Mesothelial cell of epicardium (in vitro differentiated cells): ENCODE measurements at places on chromosomes 2 and 18. TPM values are rescaled to one million over a fixed set of nuclear protein-coding genes. Genes with fewer than 3 reads are reported as not detected.

DNA sequence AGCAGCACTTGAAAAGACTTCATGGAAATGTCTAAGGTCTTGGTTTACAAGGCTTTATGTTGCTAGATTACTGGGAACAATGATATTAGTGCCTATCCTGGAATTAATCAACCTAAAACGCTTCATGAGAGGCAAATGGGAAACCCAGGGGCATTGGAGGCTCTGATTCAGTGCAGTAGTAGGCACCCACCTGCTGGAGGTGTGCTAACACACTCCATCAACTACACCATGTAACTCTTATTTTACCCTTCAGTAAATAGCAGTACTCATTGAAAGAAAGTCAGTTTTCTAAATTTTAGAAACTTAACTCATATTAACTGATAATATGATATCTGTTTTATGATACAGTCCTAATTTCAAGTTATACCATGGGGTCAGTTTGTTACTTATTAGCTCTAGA lies 17.4 kb upstream of the HNRNPA3 start:
- H3K27ac ChIP-seq: no peak overlapping the region
- no peaks in the 10 kb centered on the region for H3K27me3 ChIP-seq
- H3K36me3 ChIP-seq: no peaks in the 10 kb centered on the region
- H3K4me1 ChIP-seq: no peaks in the 10 kb centered on the region
- no peak overlapping the region for H3K4me3 ChIP-seq

DNA sequence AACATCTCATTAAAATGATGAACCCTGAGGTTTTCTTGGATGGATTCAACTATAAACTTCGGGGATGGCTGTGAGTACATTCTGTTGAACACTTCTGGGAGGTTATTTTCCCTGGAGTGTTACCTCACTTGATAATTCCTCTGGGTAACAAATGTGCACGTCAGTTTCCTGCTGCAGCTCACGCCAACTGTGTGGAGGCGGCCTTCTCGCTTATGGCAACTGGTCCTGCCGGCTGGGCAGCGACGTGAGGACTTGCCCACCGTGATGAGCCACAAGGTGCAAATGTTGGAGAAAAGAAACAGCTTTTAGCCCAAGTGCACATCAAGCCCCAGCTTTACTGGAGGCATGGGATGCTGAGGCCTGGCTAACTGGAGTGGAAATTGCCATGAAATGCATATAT lies 15.9 kb downstream of the MYCN start:
- H3K36me3 ChIP-seq: no peaks in the 10 kb centered on the region
- no peak for DNase-seq
- H3K27me3 ChIP-seq: peaks cover 2% of the 10 kb centered on the region
- H3K4me1 ChIP-seq: peaks cover 20% of the 10 kb centered on the region

GRCh38 chr2:65392609-65393008 lies 39.8 kb downstream of the SPRED2 start:
- H3K4me3 ChIP-seq: no peak overlapping the region
- DNase-seq: no peak
- H3K27ac ChIP-seq: no peak overlapping the region

The PRKAG3 gene
- 2.8 to 3.6 TPM (median 2.9 TPM) in 3 replicates for total RNA-seq
